ENCODE measurements at places on chromosomes 3 and 15.
A peak's percentile ranks its signal among the peaks of the same experiment; 100 is the strongest.

DNA sequence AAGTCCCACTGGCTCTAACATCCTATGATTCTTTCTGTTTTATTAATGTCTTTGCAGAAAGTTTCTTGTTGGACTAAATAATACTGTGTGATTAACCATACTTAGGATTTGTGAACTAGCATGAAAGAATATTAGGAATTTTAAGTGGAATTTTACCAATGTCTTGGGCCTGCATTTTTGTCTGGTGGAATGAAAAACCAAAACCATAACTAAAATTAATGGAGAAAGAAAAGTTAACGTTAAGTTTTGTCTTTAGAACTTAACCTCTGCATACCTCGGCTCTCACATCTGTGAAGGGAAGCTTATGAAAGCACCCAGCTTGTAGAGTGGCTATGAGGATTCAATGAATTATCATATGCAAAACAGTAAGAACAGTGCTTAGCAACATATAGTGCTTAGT lies 6.5 kb downstream of the FBN1 start:
- no peak for DNase-seq

- no peak for DNase-seq
These were observed 259.5 kb downstream of the THRB start for GRCh38 chr3:24235121-24235520.

DNA sequence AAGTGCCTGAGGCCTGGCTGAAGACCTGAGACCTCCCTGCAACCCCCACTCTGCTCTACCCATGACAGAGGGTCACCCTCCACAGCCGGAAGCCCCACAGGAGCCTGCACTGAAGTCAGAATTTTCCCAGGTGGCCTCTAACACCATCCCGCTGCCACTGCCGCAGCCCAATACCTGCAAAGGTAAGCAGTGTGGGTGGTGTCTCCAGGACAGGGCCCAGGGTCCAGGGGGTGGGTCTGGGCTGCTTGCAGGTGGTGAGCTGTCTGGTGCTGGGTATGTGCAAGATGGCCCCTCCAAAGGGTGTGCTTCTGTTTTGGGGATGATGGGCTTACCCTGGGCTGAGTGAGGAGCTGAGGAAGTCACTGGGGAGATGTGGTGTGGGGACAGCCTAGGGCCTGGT lies 69.9 kb downstream of the FBLN2 start:
- DNase-seq = no peak

- no peak for DNase-seq
These were observed 46.9 kb downstream of the CHRD start for GRCh38 chr3:184426691-184427141.

DNA sequence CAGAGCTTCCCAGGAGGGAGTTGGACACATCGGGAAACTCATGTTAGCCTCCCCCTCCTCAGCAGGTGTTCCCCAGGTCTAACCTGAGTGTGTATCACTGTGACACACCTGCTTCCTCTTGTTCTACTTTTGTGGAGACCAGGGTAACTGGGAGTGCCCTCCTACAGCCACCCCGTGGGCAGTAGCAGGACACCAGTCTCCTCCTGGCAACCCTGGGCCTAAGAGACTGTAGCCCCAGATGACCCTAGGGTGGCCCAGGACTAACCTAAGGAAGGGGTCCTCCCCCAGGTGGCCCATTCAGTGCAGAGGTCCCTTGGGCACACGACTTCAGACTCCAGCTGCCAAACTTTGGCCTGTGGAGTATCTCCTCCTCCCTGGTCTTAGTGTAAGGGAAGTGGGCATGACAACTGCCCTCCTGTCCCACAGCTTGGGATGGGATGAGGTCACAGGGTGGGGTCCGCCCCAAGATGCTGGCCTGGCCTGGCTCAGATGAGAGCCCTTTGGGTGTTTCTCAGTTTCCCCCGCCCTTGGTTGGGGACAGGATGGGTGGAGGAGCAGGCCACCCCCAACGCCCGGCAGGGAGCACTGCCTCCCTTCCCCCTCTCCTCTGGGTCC lies 4.8 kb downstream of the CSK start:
- peak; percentile 47 for DNase-seq

- DNase-seq = no peak
These were observed 50.6 kb downstream of the KBTBD8 start for GRCh38 chr3:67048715-67049074.
